ENCODE measurements at places on chromosomes 16 and 17. TPM values are rescaled to one million over a fixed set of nuclear protein-coding genes. Genes with fewer than 3 reads are reported as not detected.

Gene CPHXL2
- total RNA-seq, result not detected

Gene PERCC1
- total RNA-seq, result not detected

Gene CCL8
- 1.6 TPM for total RNA-seq

Gene GOT2
- total RNA-seq, result 50.7 TPM

Gene RABEP1
- total RNA-seq, result 44.2 TPM

DNA sequence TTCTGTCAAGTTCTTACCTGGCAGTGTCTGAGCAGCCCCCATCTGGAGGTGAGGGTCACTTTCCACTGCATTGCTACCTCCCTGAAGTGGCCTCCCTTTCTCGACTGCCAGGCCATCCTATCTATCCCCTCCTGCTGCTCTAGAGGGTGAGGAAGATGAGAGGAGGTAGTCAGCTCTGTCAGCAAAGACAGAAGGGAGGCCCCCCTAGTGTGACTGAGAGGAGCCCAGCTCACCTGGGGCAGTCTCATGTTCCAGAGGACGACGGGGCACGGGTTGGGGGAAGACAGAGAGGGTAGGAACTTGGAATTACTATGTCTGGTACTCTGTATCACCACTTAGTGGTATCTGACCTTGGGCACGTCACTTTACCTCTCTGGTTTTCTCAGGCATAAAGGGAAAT, 22.0 kb downstream of the MYO19 start:
- no peak overlapping the region for H3K4me3 ChIP-seq
- DNase-seq, result no peak
- H3K27ac ChIP-seq, result no peak overlapping the region
- H3K4me1 ChIP-seq, result no peaks in the 10 kb centered on the region

- H3K4me3 ChIP-seq, result no peak overlapping the region
- no peaks in the 10 kb centered on the region for H3K4me1 ChIP-seq
- H3K27ac ChIP-seq, result no peak overlapping the region
- H3K36me3 ChIP-seq, result no peaks in the 10 kb centered on the region
- H3K27me3 ChIP-seq, result peaks cover 3% of the 10 kb centered on the region
These were observed 172.0 kb upstream of the RPL38 start for GRCh38 chr17:74031316-74032090.

DNA sequence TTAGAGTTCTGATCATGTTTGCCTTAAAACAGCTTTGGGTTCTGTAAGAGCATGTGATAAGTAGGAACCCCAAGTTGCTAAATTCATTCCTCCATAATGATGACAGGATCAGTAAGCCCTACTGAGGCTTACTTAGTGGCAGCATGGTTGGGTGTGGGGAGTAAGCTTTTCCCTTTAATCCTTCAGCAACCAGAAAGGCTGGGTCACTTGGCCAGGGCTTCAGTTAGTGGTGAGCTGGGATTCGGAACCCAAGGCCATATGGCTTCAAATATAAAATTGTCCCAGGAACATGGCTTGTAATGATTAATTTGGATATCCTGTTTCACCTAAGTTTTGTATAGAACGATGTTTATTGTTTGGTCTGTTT, 850 bp downstream of the GINS3 start:
- peaks cover 7% of the 10 kb centered on the region for H3K4me1 ChIP-seq
- no peak for DNase-seq
- H3K36me3 ChIP-seq, result no peaks in the 10 kb centered on the region

GRCh38 chr16:68985855-68986254, 119.6 kb upstream of the HAS3 start:
- no peaks in the 10 kb centered on the region for H3K36me3 ChIP-seq
- H3K27me3 ChIP-seq, result no peaks in the 10 kb centered on the region
- DNase-seq, result no peak
- H3K4me3 ChIP-seq, result no peak overlapping the region
- H3K4me1 ChIP-seq, result no peaks in the 10 kb centered on the region

DNA sequence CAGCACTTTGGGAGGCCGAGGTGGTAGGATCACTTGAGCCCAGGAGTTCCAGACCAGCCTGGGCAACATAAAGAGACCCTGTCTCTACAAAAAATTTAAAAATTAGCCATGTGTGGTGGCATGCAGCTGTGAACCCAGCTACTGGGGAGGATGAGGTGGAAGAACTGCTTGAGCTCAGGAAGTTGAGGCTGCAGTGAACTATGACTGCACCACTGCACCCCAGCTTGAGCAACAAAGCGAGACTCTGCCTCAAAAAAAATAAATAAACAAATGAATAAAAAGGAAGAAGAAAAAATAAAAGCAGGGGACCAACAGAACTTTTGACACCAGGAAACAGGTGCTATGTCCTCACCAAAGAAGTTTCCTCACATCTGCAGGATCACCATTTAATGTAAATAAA, 14.2 kb downstream of the TERF2 start:
- peaks cover 76% of the 10 kb centered on the region for H3K36me3 ChIP-seq
- no peak for DNase-seq
- H3K27me3 ChIP-seq, result no peaks in the 10 kb centered on the region
- H3K4me1 ChIP-seq, result no peaks in the 10 kb centered on the region

DNA sequence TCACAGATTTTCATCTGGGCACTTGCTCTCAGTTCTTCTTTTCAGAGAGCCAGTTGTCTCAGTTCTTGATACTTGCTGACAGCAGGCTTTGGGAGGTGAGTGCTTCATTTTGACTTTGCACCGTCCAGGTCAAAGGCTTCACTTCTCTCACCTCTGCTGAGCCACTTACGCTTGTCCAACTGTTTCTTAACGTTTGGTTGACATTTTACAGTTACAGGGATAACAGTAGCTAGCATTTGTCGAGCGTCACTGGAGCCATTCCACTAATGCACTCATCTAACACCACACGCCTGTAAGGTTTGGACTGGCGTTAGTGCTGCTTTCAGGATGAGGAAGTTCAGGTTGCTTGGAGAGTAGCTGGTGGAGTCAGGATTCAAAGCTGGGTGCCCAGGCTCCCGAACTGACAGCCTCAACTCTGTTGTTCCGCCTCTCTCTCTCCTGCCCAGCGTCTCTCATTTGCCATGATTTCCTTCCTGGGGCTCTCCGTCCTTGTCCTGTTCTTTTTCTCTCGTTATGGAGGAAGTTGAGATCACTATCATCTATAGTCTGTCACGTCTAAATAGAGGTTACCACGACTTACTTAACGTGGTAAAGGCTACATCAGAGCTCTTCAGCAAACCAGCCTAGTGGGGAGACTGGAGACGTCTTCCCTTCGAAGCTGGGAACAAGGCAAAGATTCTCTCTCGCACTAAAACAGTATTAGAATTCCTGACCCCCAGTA, 220.8 kb downstream of the RPTOR start:
- no peak for DNase-seq
- H3K4me3 ChIP-seq, result no peak overlapping the region
- peaks cover 5% of the 10 kb centered on the region for H3K4me1 ChIP-seq
- H3K27ac ChIP-seq, result no peak overlapping the region

DNA sequence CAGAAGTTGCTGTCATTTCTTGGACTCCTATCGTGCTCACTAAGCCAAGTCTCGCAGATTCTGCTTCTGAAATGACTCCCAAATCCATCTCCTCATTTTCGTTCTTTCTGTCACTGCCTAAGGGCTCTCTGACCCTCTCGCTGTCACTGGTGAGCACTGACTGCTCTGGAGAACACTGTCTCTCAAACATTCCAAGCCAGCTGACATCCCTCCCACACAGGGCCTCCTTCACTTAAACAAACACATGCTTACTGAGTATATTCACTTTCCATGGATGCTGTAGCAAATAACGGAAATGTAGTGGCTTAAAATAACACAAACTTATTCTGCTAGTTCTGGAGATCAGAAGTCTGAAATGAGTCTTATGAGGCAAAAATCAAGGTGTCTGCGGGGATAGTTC, 18.8 kb downstream of the CACNG1 start:
- no peak for DNase-seq
- no peaks in the 10 kb centered on the region for H3K4me1 ChIP-seq
- H3K36me3 ChIP-seq, result no peaks in the 10 kb centered on the region
- no peaks in the 10 kb centered on the region for H3K27me3 ChIP-seq
- H3K4me3 ChIP-seq, result no peak overlapping the region
- no peak overlapping the region for H3K27ac ChIP-seq

DNA sequence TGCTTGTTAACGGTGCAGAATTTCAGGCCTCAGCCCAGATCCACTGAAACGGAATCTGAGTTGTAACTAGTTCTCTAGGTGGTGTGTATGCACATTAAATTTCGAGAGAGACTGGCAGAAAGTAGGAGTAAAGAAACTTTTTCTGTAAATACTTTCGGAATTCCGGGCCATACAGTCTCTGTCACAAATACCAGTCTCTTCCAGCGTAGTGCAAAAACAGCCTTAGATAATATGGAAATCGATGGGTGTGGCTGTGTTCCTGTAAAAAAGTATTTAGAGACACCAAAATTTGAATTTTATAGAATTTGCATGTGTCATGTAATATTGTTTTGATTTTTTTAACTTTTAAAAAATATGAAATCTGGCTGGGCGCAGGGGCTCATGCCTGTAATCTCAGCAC, 109.7 kb downstream of the ABCC1 start:
- H3K27ac ChIP-seq, result no peak overlapping the region
- H3K36me3 ChIP-seq, result peaks cover 79% of the 10 kb centered on the region

DNA sequence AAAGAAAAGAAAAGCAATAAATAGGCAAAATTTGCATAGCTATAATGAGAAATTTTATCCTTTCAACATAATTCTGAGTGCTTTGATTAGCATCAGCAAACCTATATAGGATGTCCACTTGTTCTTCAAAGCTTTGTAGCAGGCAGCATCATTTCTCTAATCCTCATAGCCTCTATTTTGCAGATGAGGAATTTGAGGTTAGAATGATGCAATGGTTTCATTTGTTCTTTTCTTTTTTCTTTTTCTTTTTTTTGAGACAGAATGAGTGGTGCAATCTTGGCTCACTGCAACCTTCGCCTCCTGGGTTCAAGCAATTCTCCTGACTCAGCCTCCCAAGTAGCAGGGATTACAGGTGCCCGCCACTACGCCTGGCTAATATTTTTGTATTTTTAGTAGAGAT, 594.4 kb downstream of the TOX3 start:
- no peaks in the 10 kb centered on the region for H3K27me3 ChIP-seq
- H3K4me3 ChIP-seq, result no peak overlapping the region
- no peaks in the 10 kb centered on the region for H3K36me3 ChIP-seq
- H3K27ac ChIP-seq, result no peak overlapping the region

DNA sequence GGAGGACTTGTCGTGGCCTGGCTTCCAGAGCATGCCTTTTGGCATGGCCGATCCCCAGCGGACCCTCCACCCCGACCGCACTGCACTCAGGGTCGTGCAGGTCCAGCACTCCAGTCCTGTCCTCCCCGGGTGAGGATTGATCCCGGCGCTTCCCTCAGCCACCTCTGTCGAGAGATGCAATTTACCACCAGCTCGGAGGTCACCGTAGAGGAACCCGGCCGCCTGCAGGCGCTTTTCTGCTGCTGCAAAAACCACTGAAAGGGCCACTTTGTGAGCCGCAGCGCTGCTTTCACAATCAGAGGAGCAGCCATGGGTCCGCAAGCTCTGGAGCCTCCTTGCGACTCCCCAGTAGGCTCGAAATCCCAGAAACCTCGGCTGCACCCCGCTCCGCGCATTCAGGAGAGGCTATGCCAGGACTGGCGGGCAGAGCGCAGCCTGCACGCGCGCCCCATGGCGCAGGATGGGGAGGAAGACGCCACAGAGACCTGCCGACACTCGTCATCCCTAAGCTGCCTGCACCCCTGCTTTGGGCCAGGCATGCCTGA, 134.2 kb downstream of the HS3ST2 start:
- H3K27me3 ChIP-seq, result peaks cover 37% of the 10 kb centered on the region
- no peak overlapping the region for H3K27ac ChIP-seq
- H3K4me3 ChIP-seq, result peak overlapping the region; percentile 17
- no peaks in the 10 kb centered on the region for H3K36me3 ChIP-seq
- peaks cover 11% of the 10 kb centered on the region for H3K4me1 ChIP-seq

- DNase-seq, result peak; percentile 35
- no peak overlapping the region for H3K4me3 ChIP-seq
- peaks cover 67% of the 10 kb centered on the region for H3K36me3 ChIP-seq
- H3K27me3 ChIP-seq, result no peaks in the 10 kb centered on the region
- peaks cover 61% of the 10 kb centered on the region for H3K4me1 ChIP-seq
These were observed 86.7 kb downstream of the TIMM22 start for GRCh38 chr17:1083451-1084187.

GRCh38 chr16:72873044-72873443, 174.9 kb downstream of the ZFHX3 start:
- no peak overlapping the region for H3K27ac ChIP-seq
- H3K4me3 ChIP-seq, result no peak overlapping the region
- H3K27me3 ChIP-seq, result no peaks in the 10 kb centered on the region
- H3K36me3 ChIP-seq, result no peaks in the 10 kb centered on the region

DNA sequence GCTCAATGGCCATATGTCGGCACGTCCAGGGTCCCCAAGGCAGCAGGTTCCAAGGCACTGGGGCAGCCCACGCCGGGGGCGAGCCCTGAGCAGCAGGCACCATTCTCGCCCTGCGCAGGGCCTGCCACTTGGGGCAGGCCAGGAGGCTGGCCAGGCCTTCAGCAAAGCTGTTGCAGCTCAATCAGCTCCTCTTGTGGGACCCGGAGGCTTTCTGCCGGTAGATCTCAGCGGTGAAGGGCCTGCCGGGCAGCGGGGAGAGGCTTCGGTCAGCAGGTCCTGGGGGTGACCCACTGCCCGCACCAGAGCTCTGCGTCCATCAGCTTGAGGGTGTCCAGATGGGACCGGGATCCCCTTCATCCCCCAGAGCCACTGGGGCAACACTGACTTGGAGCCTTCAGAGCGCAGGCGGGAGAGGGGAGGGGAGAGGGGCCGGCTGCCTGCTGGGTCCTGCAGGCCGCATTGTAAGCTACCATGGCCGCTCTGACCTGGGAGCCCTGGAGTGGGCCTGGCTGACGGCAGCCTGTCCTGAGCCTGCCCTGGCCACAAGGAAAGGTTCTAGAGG, 9.5 kb upstream of the RASD1 start:
- peak overlapping the region; percentile 78 for H3K27ac ChIP-seq
- no peaks in the 10 kb centered on the region for H3K27me3 ChIP-seq
- H3K4me3 ChIP-seq, result no peak overlapping the region
- no peaks in the 10 kb centered on the region for H3K36me3 ChIP-seq
- no peaks in the 10 kb centered on the region for H3K4me1 ChIP-seq

GRCh38 chr17:82595893-82596292, 52.4 kb downstream of the WDR45B start:
- H3K4me3 ChIP-seq, result no peak overlapping the region
- peak; percentile 28 for DNase-seq
- H3K27me3 ChIP-seq, result no peaks in the 10 kb centered on the region
- H3K27ac ChIP-seq, result no peak overlapping the region
- peaks cover 42% of the 10 kb centered on the region for H3K4me1 ChIP-seq
- H3K36me3 ChIP-seq, result peaks cover 54% of the 10 kb centered on the region

- no peak for DNase-seq
- H3K27ac ChIP-seq, result no peak overlapping the region
- H3K4me1 ChIP-seq, result no peaks in the 10 kb centered on the region
- no peak overlapping the region for H3K4me3 ChIP-seq
- no peaks in the 10 kb centered on the region for H3K27me3 ChIP-seq
- H3K36me3 ChIP-seq, result no peaks in the 10 kb centered on the region
These were observed 66.6 kb downstream of the WSB1 start for GRCh38 chr17:27360507-27360906.

- no peak overlapping the region for H3K4me3 ChIP-seq
- no peaks in the 10 kb centered on the region for H3K27me3 ChIP-seq
- no peaks in the 10 kb centered on the region for H3K4me1 ChIP-seq
- no peaks in the 10 kb centered on the region for H3K36me3 ChIP-seq
These were observed 1736.9 kb downstream of the TP53TG3F start for GRCh38 chr16:35196313-35196712.

- H3K36me3 ChIP-seq, result no peaks in the 10 kb centered on the region
- peak; percentile 60 for DNase-seq
- peak overlapping the region; percentile 96 for H3K4me3 ChIP-seq
- peaks cover 54% of the 10 kb centered on the region for H3K4me1 ChIP-seq
- peak overlapping the region; percentile 89 for H3K27ac ChIP-seq
These were observed 617 bp downstream of the ARMC7 start for GRCh38 chr17:75110234-75110937.

Data from lower lobe of right lung (tissue), 2 donors.